ENCODE measurements at places on chromosomes 16 and 17.

GRCh38 chr16:84513123-84513522 lies 8.7 kb upstream of the MEAK7 start:
- peak; percentile 86 for DNase-seq

DNA sequence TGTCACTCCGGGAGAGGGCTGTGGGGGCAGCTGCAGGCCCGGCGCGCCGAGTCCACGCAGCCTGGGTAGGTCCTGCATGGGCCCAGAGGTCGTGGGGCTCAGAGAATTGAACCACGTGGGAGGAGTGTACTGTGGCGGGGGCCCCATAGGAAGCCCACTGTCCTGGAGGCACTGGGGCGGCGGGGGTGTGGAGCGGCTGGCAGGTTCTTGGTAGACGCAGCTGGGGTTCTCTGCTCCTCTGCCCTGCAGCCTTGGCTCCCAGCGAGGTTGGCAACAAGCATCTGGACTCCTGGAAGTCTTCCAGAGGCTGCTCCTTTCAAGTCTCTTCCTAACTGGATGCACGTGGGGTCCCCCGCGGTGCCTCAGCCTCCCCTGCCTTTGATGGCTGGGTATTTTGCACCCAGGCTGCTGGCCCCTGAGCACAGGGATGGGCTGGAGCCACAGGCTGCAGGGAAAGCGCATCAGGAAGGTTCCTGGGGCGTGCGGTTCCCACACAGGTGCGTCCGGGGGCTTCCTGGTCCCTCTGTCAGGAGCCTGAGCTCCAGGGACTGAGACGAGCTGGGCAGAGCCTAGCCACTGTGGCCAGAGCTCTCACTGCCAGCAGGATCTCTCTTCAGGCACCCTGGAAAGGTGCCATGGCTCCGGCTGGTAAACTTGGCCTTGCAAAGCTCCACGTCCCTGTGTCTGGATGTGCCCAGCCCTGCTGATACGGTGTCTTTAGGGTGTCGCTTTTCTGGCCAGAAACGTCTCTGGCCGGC lies 9.3 kb downstream of the KCTD5 start:
- DNase-seq: no peak

GRCh38 chr17:67347826-67348225 lies 18.6 kb downstream of the PSMD12 start:
- DNase-seq: no peak

DNA sequence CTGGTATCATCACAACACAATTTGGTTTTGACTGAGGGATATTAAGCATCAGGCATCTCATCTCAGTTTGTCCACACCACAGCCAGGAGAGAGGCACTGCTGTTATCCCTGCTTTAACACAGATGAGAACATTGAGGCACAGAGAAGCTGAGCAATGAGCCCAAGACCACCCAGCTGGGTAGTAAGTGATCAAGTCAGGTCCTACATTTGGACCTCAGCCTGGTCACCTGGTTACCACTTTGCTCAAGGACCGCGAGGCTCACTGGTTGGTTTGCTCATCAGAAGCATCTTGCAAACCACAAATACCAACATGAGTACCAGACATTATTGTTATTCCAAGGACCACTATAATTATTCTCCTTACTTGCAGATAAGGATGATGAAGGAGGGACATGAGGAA lies 245.5 kb downstream of the CBLN1 start:
- DNase-seq: no peak

- DNase-seq: no peak
These were observed 6.7 kb downstream of the RPUSD1 start for GRCh38 chr16:781346-782010.

GRCh38 chr17:69539274-69539673 lies 124.8 kb downstream of the MAP2K6 start:
- DNase-seq: no peak

DNA sequence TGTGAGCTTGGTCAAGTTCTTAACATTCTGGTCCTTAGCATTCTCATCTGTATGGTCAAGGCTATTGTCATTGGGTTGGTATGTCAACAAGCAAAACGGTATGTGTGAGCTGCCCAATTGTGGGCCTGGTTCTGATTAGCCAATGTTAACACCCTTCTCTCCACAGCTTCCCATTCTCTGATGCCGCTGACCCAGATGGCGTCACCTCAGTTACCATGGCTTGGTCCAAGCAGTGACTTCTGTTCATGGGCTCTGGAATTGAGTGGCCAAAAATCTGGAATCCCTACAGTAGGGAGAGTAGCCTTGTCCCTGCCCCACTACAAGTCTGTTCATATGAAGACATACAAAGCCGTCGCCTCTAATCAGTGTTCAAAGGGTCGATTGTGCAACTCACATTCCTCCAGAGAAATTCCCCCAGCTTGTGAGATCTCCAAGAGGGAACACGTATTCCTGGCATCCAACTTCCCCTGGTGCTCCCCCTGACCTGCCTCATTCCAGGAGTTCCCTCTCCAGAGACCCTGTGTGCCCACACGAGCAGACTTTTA lies 15.8 kb downstream of the TMEM98 start:
- peak; percentile 57 for DNase-seq

DNA sequence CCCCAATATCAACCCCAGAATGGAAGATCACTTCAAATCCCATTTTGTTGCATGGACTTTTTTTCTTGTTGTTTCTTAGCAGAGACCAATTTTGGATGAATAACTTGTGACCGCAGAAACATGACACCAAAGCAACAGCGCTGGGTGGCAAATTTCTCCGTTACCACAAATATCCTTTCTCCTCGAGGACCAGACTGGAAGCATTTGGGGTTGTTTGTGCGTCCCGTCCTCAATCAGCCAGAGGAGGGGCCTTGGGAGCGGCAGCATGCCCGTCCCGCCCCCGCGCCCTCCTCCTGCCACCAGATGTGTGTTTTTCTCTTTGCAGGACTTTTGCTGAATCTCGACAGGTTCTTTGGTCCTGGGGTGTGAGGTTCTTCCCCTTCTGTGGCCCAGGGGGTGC lies 282.5 kb upstream of the FOXF1 start:
- no peak for DNase-seq
